Activated T-helper 1 cell treated with Interleukin-2 at 50 U/mL for 16 hours (primary cell): ENCODE measurements at places on chromosomes 4 and X.

DNA sequence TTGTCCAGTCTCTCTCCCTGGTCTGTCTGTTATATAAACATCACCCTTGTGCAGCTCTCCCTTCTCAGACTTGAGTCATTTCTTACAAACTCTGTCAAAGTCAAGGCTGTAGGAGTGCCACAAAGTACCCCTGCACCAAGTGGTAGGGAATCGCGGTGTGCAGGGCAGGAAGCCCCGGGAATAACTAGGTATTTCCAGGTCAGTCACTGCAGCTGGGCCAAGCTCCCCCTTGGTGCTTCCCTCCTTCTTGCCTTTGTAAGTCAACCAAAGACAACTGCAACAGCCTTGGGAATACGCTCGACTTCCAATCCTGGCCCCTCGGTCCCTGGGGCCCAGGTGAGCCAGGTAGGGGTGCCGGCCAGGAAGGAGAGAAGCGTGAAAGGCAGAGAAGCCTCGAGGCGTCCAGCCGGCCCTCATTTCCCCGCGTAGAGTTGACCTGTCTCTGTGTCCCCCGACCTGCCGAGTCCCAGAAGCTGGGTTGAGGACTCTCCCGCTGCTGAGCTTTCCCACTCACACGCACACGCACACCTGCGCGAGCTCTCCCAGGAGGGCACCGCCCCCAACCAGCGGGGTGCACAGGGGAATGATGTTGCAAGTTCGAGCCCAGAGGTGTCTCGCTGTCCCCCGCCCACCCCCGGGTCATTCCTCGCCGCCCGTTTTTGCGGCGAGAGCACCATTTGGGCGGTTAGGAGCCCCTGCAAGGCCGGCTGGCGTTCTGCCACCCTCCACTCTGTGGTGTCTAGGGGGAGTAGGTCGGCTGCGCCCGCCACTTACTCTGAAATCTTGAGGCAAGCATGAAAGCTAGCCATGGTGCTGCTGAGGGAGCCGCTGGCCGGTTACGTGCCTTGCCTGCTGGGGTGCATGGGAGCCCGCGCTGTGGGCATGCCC lies 22.8 kb upstream of the KIAA1210 start:
- no peak for DNase-seq

DNA sequence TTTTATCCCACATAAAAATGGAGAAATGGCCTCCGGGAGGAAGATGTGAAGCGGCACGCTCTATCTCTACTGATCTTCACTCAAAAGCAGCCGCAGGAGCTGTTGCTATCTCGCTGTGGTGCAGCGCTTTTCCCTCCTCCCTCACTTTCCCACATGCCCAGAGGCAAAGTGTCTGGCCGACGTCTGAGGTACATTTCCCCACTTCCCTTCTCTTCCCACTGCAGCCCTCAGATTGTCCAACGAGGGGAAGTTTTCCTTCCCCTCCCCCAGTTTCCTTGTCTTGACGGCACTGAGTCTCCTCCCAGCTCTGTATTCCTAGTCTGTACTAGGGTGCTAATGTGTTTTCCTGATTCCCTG lies 660 bp upstream of the COL25A1 start:
- no peak for DNase-seq

DNA sequence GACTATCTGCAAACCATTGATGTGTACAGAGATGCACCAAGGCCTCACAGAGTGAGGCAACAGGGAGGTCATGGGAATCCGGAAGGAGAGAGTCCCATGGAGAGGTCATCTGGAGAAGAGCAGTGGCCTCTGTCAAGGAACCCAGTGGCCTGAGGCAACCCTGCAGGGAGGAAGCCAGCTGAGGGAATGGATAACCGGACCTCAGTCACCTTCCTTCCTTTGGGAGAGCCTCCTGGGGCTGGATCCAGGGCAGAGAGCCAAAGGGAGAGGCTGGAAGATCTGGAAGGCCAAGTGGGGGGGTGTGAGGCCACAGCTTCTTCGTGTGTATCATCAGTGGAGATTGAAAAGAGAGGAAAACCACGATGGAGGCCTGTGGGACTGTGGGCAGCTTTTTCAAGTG lies 24.3 kb upstream of the CD38 start:
- DNase-seq = no peak

DNA sequence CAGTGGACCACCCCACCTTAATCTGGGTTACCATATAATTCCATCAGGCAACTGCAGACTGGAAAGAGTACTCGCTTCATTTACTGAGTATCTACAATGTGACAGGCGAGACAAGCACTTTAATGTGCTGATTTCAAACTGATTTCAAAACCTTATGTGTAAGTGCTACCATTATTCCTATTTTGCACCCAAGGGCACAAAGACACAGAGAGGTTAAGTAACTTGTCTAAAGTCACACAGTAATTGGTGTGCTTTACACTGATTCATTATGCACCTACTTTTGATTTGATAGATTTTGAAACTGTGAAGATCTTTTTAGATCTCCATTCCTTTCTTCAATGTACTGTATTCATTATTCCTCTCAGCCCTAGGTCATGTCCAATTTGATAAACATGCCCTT lies 192.4 kb downstream of the MGST2 start:
- no peak for DNase-seq

DNA sequence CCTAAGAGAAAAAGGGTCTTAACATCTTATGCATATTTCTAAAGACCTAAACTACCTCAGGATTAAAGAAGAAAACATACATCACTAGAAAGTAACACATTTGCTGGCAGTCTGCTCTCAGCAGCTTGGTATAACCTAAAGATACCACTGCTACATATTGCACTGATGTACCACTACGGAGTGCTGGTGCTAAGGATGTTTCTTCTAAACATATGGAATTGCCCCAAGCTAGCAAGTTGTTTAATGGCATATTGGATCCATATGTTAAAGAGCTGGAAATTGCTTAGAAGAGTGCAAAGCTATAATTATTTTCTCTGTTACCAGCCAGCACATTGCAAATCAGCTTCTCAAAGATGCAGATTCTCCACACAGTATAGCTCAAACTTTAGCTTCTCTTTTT lies 436.5 kb upstream of the GALNTL6 start:
- DNase-seq = no peak

- no peak for DNase-seq
Observed at GRCh38 chr4:123127875-123128274, 205.5 kb upstream of the NUDT6 start.

DNA sequence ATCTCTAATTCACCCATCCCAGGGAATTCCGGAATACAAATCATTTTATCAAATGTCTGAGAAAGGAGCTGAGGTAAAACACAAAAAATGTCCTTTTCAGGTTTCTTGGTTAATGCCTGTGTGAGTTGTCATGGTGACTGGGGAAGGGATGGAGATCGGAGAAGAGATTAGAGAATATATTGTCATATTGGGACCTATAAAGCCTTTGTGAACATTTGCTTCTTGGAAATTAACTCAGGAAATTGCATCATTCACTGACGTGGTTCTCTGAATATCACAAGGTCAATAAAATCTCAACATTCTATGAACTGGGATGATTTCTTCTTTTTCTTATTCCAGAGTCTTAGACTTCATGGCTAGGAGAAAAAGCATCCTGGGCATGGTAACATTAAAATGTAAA lies 174.8 kb upstream of the GLRA2 start:
- no peak for DNase-seq

DNA sequence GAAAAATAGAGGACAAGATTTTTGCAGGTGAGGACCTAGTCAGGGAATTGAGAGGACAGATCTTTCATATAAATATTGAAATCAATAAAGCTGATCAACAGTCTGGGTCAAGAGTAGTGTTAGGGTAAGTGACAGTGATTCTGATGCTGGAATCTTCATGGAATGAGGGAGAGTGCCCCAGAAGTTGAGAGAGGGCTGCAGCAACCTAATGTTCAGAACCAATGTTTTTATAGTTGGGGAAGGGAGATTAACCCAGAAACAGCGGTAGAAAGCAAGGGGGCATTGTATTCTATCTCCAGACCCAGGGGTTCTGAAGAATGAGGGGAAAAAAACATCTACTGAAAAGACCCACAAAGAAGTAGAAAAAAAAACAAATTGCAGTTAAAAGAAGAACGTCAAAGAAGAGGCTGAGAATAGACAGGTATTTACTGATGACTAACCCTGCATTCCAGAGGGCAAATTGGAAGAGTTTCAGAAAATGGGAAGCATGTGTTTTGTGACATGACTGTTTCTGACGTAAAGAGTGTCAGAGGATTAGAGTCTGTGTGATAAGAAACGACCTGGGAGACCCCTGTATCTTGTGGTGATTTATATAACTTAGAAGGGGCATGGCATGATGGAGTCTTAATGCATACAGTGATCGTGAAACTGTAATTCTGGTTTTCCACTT lies 819.6 kb upstream of the EPHA5 start:
- DNase-seq = no peak

GRCh38 chr4:120723105-120723504 lies 199.4 kb downstream of the PRDM5 start:
- no peak for DNase-seq

- DNase-seq = no peak
Observed at GRCh38 chr4:183906739-183907651, 1.9 kb downstream of the STOX2 start.

DNA sequence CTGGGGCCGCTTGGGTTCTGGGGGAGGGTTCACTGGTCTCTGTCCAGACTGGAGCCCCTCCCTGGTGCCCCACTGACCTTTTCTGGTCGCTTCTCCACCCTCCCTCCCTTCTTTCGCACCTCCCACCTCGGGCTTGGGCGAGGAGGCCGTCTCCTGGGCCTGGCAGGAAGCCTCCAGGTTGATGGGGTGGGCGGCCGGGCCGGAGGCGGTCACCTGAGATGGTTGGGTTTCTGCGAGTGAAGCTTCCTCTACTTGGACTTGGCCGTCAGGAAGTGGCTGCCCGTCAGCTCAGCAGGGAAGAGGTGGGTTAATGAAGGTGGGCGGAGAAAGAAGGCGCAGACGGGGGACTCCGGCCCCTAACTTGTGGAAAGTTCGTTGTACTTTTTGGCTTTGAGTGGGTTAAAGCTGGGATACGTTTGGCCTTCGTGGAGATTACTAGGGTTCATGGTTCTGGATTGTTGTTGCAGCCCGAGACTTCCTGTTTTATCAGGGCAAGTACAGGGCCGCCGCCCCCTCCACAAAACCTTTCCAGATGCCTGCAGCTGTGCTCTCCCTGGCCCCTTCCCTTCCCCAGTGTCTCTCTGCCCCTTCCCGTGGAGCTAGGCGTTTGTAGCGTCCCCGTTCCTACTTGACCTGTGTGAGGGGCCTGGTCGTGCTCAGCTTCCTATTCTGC lies 1.2 kb downstream of the AKAP17A start:
- no peak for DNase-seq

GRCh38 chr4:146255874-146256273 lies 41.5 kb downstream of the REELD1 start:
- no peak for DNase-seq

GRCh38 chrX:110389570-110389969 lies 30.9 kb downstream of the RTL9 start:
- no peak for DNase-seq

- no peak for DNase-seq
Observed at GRCh38 chrX:131068945-131069719, 11.0 kb downstream of the ARHGAP36 start.

DNA sequence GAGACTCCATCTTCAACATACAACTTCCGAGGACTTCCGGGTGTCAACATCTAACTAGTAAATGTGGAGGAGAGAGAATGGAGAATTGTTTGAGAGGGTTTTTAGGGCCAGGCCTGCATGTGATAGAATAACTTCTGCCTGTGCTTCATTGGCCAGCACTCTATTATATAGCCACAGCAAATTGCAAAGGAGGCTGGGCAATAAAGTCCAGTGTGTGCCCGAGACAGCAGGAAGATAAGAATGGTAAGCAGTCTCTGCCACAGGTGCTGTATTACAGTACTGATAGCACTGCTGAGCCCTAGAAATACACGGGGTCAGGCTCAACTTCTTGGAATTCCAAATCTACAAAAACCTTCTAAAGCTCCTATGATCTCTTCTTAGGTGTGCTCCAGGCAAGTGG lies 20.8 kb upstream of the LIMCH1 start:
- no peak for DNase-seq

DNA sequence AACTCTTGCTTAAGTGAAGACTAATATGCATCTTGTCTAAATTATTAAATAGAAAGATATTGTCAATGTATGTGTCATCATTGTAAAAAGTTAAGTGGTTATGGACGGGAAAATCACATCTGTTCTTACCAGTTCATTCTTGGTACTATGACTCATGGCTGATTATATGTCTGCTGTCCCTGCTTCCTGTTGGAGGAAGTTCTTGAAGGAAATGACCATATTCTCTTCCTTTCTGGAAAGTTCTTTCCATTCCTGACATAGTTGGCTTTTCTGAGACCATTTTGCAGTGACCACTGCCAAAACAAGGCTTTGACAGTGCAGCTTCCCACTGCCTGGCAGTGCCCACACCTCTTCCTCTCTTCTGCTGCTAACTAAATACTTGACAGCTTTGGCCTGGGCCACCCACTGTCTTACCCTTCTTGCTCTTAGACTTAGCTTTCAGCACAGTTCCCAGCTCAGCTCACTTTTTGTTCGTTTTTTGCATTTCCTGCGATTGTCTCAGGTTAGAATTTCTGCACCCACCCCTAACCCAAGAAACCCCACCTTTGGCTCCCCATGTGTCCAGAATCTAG lies 13.2 kb upstream of the CLDN24 start:
- DNase-seq = no peak

DNA sequence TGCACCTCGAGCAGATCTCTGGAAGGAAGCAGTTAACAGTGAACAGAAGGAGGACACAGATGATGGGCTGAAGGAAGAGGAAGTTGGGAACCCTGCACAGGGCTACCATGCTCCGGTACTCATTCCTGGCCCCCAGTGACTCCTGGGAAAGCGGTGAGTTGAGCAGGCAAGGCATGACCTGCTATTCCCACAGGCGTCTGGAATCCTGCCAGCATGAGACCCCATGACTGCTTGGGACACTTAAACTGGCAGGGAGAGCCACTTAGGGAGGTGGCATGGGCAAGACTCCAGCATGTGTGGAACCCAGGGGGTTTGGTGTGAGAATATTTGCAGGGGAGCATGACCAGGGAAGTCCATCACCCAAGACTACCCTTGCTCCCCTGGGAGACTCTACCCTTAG lies 1056.4 kb upstream of the POU3F4 start:
- no peak for DNase-seq

DNA sequence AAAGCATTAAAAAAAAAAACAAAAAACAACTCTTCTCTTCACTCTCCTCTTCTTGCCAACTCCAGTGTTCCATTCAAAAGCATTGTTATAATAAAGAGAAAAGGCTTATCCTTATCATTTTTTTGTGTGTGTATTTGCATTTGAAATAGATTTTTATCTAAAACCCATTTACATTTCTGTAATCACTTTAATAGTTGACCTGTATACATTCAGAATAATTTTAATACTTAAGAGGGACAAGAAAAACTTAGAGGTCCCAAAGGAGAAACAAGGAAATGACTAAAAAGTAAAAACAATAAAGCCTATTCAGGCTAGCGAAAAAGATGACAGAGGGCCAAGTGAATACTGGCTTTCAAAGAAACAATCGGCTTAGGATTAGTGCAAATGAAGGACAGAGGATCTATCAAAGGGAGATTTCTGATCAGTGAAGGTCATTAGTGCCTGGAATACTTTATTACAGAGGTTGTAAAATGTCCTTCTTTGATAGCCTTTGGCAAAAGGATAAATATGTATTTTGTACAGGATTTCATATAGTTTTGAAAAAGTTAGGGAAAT lies 808.3 kb downstream of the RPA4 start:
- DNase-seq = no peak
